Colonic mucosa (tissue), 4 donors: ENCODE measurements at places on chromosomes 5 and 9. TPM values are rescaled to one million over a fixed set of nuclear protein-coding genes. Genes with fewer than 3 reads are reported as not detected.

DNA sequence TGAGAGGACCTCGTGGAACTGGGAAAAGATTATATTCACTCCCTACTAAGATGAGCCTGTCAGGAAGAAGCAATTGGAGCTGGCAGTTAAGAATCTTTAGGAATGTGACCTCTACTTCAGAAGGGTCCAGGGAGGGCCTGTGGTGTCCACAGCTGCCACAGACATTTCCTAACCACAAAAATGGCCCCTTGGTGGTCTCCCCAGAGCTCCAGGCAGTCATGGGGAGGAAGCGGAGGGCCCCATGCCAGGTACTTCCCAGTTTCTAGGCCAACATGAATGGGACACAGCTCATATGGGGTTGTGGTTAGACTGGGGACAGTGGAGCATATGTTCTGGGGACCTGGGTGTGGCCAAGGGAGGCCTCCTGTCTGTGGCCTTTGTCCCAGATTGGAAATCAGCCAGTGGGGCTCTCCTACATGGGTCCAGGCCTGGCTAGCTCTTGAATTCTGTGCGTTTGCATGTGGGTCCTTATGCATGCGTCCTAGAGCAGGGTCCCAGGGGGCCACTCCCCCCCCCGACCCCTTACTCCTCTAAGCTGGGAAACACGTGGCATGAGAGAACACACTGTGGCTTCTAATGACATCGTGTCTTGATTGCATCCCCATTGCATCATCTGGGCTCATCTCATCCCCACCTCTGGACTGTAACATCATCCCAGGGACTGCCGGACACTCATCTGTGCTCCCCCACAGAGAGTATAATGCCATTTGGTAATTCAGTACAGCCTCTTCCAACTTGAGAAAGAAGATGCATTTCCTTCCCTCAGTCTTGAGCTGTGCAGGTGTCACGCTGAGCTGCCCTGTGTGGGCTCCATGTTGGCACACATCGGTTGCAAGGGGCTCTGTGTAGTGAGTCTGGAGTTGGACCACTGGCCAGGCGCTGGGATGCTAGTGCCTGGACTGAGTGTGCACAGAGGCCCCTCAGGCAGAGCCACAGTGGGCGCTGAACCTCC is 31.3 kb downstream of the IRF1 start:
- H3K27me3 ChIP-seq: no peaks in the 10 kb centered on the region
- no peak for DNase-seq
- H3K36me3 ChIP-seq: no peaks in the 10 kb centered on the region
- H3K4me1 ChIP-seq: peaks cover 52% of the 10 kb centered on the region

DNA sequence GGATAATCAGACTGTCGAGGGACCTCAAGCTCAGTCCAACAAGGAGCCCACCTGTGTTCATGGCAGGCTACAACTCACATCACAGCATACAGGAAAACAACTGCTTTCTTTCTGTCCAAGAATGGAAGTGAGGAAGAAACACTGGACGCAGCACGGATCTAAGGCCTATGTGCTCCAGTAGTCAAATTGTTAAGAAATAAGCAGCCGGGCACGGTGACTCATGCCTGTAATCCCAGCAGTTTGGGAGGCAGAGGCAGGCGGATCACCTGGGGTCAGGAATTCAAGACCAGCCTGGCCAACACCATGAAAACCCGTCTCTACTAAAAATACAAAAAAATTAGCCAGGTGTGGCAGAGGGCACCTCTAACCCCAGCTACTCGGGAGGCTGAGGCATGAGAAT is 427.8 kb downstream of the BNC2 start:
- H3K4me3 ChIP-seq: no peak overlapping the region
- DNase-seq: no peak
- H3K36me3 ChIP-seq: no peaks in the 10 kb centered on the region
- no peak overlapping the region for H3K27ac ChIP-seq

DNA sequence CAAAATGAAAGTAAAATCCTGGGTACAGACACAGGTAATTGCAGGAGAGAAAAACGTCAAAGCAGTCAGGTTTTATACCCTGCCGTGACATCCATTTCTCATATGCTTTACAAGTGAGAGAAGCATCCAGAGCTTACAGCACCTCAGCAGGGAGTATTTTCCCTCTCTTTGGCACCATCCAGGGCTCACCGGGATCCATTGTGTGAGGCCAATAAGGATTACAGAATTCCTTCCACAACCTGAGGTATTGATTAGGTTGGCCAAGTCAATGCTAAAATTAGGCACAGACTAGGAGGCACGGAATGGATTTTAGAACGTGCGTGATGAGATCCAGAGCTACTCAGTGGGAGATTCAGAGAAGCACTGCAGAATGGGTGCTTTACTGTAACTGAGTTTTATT is 296.6 kb downstream of the FBXL7 start:
- H3K27me3 ChIP-seq: no peaks in the 10 kb centered on the region
- no peak overlapping the region for H3K27ac ChIP-seq
- H3K4me3 ChIP-seq: no peak overlapping the region
- no peaks in the 10 kb centered on the region for H3K36me3 ChIP-seq
- H3K4me1 ChIP-seq: no peaks in the 10 kb centered on the region

DNA sequence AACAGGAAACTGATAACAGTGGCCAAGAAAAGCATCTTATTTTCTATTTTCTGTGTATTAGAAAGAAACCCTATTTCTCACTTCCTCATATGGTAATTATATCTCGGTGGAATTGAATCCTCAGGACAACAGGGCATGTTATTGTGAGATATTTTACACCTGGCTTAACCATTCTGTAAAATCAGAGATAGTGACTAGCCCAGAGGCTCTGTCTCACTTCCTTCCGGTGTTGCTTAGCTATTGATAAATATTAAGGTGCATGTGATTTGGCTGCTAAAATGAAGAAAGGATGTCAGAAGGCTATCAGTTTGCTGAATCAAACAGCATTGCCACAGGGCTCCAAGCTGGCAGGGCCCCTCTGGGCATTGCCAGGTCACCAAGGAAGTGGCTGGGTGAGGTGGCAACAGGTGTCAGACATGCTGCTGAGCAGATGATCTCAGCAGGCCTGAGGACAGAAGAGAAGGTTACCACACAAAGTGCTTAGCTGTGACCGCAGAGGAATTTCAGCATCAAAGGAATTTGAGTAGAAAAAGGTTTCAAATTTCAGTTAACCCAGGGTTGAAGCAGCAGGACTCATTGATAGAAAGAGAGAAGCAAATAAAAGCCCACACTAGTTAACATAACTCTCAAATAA is 330.7 kb downstream of the PDE4D start:
- peaks cover 5% of the 10 kb centered on the region for H3K4me1 ChIP-seq
- H3K27me3 ChIP-seq: no peaks in the 10 kb centered on the region
- DNase-seq: peak; percentile 33
- H3K27ac ChIP-seq: no peak overlapping the region
- no peak overlapping the region for H3K4me3 ChIP-seq

DNA sequence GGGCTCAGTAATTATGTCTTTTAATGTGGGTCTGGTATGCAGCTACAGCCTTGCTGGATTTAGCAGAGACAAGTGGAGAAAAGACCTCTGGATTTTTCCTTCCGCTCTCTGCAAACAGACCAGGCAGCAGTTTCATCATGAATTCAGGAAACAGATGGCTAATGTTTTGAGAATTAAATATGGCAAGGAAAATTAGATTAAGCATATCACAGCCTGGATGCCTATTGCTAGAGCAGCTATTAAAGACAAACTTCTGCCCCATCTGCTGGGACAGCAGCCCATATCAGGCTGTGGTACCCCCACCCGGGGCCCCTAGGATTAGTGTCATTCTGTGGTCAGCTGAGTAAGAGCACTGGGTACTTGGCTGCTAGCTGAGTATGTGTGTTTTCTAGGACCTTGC is 6.2 kb downstream of the SKP2 start:
- no peaks in the 10 kb centered on the region for H3K36me3 ChIP-seq
- no peak overlapping the region for H3K27ac ChIP-seq
- no peaks in the 10 kb centered on the region for H3K27me3 ChIP-seq
- H3K4me1 ChIP-seq: no peaks in the 10 kb centered on the region
- no peak for DNase-seq
- no peak overlapping the region for H3K4me3 ChIP-seq

GRCh38 chr5:173321886-173322285 is 6.3 kb downstream of the STC2 start:
- H3K27ac ChIP-seq: no peak overlapping the region
- H3K4me3 ChIP-seq: no peak overlapping the region
- no peaks in the 10 kb centered on the region for H3K4me1 ChIP-seq
- no peak for DNase-seq
- H3K27me3 ChIP-seq: peaks cover 10% of the 10 kb centered on the region

Gene JMY
- total RNA-seq: 4.7 TPM

Gene MTAP
- 24.4 TPM for total RNA-seq

Gene TRIM41
- 41.1 TPM for total RNA-seq

Gene RORB
- 0.13 TPM for total RNA-seq

Gene LCN10
- total RNA-seq: 3.3 TPM

Gene WDR31
- total RNA-seq: 3.0 TPM

Gene NDFIP1
- 37.1 TPM for total RNA-seq

Gene PFN3
- total RNA-seq: not detected
